Esophagus squamous epithelium (tissue), 5 donors: ENCODE measurements at places on chromosomes 7 and 10.

DNA sequence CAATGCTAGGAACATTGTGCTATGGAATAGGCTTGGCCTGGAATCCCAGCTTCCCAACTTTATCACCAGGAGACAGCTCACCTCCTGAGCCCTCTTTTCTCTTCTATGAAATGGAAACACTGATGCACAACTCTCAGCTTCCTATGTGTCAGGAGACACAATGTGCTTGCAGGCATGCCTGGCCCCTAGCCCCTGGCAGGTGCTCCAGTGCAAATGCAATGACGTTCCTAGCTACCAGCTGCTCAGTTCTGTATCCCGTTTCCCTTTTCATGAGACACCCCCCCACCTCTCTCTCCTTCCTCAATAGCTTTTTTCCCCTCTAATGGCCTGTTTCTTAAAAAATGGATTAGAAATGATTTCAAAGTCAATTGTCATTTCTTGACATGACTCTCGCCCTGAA is 30.7 kb downstream of the HABP2 start:
- no peak for DNase-seq

- no peak for DNase-seq
Observed at GRCh38 chr10:13704964-13705363, 118.2 kb downstream of the PRPF18 start.

DNA sequence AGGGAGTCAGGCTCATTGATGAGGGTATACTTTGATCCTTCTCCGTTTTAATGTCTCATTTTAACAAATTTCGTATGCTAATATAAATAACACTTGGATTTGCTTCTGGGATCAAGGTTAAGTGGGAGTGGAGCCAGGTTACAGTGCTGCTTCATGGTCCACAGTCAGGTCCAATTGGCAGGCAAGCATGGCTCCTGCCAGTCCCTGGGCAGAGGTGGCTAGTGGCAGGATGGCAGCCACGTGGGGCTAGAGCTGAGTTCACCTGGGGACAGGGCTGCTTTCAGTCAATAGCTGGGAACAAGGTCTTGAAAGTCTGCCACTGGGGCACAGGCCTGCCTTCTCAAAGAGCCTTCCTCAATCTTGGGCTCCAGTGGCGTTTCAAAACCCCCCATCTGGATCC is 16.0 kb upstream of the VWA2 start:
- DNase-seq = no peak

DNA sequence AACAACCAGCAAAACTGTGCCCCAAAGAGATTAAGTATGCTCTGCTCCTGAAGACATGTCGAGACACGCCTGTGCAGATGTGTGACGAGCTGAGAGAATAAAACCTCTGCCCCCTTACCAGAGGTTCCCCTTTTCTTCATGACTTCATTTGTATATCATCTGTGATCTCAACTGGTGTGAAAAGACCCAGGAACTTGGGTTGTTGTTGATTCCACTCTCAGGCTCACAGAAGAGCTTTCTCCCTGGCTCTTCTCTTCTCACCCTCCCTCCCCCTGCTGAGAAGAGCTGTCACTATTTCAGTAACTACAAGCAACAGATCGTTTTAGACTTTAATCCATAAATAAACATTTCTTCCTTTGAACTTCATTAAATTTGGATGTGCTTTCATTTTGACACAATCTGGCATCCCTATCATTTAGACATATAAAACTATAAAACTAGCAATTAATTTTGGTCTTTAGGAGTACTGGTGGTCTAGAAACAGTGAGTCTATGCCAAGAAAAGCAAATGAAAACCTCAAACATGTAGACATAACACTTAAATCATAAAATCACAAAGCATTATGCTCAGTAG is 179.3 kb upstream of the FZD8 start:
- no peak for DNase-seq

- no peak for DNase-seq
Observed at GRCh38 chr7:2205036-2205780, 27.5 kb downstream of the MAD1L1 start.

- DNase-seq = no peak
Observed at GRCh38 chr7:90834771-90835170, 238.7 kb downstream of the CDK14 start.

DNA sequence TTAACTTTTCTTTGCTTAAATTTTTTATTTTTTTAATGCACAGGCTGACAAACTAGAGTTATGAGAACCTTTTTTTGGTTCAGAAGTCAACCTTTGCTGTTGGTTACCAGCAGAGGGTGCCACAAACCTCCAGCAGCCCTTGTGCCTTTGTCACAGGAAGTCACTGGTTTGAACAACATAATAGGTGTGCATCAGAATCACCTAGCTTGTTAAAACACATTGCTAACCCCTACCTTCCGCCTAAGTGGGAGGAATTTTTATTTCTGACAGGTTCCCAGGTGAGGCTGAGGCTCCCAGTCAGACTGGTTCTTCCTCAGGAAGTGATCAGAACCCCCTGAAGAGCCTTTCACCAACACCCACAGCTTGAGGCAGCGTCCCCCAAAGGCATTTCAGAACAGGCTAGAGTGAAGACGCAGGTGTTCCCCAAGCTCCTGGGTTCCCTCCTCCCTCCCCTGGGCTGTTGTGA is 22.6 kb upstream of the VDAC2 start:
- DNase-seq = no peak

GRCh38 chr10:27157150-27157549 is 2.0 kb downstream of the MASTL start:
- DNase-seq = no peak

GRCh38 chr7:30815388-30815854 is 44.2 kb downstream of the MINDY4 start:
- no peak for DNase-seq

DNA sequence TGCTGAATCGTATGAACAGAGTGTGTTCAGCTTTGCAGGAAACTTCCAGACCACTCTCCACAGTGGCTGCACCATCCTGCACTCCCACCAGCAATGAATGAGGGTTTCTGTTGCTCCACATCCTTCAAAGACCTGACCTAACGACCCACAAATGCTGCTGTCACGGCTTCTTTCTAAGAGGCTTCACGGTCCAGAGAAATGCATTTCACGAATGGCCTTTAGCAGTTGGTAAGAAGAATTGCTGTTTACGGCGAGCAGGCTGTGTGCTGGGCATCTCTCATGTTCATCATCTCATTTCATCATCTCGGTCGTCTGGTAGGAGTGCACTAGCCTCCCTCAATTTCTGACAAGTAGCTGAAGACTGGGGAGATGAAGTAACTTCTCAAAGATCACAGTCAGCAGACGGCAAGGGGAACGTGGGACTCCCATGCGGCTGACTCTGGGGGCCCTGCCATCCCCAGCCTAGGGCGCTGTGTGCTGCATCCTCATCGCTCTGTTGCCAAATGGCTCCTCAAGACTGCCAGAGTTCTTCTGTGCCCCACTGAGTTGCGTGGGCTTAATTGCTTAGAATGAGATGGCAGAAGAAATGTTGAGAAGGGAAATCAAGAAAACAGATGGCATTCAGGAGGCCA is 72.9 kb downstream of the ADARB2 start:
- no peak for DNase-seq

DNA sequence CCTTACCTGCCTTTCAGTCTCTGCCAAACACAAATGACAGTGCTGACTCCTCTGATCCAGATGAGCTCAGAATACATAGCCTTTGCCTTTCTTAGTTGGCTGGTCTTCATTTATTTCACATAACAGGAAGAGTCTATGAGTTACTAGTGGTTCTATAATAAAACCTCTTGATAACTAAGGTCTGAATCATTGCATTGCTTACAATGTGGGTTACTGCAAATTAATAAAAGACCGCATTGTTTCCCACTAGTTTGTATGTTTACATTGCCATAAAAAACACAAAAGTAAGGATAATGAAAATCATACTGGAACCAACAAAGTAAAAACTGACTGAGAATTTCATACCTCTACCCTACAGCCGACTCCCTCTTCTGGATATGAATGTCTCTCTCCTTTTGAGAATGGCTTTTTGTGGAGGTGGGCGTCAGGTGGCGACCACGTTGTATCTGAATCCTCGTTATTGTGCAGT is 62.0 kb upstream of the AKR1E2 start:
- DNase-seq = no peak

DNA sequence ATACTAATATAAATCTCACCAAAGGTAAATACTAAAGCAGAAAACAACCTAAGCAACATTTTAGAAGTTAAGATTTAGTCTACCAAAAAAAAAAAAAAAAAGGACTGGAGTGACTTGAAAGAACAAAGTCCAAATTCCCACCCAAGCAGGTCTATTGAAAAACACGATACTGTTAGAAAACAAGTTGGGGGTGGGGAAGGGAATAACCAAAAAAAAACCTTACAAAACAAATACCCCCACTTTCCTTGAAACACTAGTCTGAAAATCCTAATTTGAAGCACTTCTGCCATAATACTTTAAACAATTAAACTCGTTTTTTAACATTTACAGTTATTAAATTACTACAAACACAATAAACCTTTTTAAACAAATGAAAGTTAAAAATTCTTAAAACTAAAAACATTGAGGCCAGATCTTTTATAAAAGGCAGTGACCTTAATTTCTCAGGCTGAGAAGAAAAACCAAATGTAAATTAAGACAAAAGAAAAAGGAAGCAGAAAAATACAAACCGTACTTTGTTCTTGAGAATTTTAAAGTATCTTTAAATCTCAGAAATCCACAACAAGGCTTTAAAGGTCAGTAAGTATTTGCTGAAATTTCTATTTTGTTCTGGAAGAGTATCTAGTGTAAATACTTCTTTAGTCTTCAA is 135.1 kb downstream of the NRBF2 start:
- no peak for DNase-seq

DNA sequence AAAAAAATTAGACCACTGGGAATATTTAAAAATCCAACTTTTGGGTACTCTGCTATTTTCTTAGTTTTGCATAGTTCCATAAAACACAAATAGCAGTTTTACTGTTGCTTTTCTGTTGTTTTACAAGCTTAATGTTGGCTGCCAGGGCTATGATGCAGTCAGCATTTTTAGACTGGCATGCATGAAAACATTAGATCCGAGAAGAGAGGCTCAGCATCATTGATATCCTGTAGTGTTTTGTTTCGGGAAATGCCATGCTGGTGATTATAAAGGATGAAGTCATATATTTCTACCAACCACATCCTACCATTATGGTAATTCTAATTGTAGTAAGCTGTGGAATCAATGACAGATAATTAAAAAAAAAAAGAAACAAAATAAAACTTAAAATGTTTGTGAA is 104.6 kb downstream of the MBL2 start:
- no peak for DNase-seq
